ENCODE measurements at places on chromosomes 16 and 17.

DNA sequence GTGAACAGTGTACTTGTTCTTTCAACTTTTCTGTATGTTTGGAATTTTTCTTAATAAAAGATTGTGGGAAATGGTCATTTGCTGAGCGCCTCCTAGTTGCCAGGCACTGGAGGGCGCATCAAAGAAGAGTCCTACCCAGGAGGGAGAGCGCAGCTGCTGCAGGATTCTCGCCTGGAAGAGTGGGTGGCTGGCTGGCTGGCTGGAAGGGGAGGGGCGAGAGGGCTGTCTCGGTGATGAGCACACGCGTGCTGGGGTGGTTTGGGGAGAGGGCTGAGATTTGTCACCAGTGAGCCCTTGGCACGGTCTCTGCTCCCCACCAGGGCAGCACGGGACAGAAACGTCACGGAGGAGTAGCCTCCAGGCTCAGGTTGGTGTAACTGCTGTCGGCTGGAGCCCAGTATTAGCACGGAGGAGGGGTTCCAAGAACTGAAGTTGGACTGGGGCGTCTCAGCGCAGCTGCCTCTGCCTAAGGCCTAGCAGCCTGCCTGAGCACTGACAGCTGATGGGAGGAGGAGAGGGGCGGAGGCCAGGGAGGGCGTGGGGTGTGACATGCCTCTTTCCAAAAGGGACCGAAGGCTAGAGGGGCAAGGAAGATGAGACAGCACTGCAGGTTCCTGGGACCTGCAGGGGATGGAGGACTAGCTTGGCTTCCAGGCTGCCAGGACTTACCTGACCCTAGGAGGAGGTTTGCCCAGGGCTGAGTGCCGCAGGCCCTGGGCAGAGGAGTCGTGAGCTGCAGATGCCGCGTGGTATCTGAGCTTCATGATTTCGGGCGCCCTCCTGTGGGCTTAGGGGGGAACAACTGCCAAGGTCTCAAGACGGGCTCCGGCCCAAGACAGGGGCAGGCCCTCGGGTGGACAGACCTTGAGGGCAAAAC, 5.7 kb downstream of the LDHD start:
- DNase-seq, result peak; percentile 52

GRCh38 chr16:12152740-12153139, 176.2 kb downstream of the SNX29 start:
- no peak for DNase-seq

- DNase-seq, result no peak
Observed at GRCh38 chr17:40313668-40314583, 4.9 kb downstream of the RARA start.

DNA sequence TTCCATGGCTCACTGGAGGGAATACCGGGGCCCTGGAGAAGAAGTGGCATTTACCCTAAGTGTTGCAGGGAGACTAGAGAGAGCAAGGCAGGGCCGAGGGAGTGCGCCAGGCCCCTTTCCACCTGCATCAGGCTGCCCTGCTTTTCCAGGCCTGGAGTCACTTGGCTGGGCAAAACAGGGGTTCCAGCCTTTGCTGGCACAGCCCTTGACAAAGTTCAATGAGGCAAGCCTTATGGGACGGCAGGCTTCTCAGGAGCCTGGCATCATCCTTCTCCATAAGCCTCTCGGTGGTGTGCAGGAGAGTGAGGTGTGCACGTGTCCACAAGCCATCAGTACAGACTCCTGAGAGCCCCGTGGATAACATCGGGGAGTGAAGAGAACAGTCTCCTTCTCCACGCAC, 27.1 kb downstream of the CACNA1G start:
- no peak for DNase-seq

- no peak for DNase-seq
Observed at GRCh38 chr17:29723278-29724047, 100.8 kb upstream of the CORO6 start.
